ENCODE measurements at places on chromosomes 6 and 20. TPM values are rescaled to one million over a fixed set of nuclear protein-coding genes. Genes with fewer than 3 reads are reported as not detected.
A peak's percentile ranks its signal among the peaks of the same experiment; 100 is the strongest.

DNA sequence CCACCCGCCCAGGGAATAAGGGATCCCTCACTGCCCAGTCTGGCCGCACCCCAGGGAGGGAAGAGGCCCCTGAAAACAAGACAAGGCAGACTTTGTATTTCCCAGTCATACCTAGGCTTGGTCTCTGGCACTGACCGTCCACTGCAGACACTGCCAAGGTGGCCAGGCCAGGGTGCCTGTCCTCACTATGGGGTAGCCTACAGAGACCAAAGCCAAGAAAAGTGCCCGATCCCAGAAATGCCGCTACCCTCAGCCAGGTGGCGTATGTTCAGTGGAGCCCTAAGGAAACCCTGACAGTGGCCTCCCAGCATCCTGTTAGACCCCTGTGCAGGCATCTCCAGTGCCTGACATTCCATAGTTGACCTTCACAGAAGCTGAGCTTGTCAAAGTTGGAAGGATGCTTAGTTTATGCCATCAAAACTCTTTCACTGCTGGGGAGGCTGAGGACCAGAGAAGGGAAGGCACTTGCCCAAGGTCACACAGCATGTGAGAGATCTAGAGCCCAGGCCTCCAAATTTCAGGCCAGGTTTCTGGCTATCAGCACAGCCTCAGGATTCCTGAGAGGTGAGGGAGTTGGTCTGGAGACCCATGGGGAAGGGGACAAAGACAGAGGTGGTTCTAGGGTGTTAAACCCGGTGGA is 2.5 kb downstream of the SCRT2 start:
- peaks cover 3% of the 10 kb centered on the region for H3K4me1 ChIP-seq
- H3K36me3 ChIP-seq = no peaks in the 10 kb centered on the region
- DNase-seq = no peak
- H3K4me3 ChIP-seq = no peak overlapping the region

DNA sequence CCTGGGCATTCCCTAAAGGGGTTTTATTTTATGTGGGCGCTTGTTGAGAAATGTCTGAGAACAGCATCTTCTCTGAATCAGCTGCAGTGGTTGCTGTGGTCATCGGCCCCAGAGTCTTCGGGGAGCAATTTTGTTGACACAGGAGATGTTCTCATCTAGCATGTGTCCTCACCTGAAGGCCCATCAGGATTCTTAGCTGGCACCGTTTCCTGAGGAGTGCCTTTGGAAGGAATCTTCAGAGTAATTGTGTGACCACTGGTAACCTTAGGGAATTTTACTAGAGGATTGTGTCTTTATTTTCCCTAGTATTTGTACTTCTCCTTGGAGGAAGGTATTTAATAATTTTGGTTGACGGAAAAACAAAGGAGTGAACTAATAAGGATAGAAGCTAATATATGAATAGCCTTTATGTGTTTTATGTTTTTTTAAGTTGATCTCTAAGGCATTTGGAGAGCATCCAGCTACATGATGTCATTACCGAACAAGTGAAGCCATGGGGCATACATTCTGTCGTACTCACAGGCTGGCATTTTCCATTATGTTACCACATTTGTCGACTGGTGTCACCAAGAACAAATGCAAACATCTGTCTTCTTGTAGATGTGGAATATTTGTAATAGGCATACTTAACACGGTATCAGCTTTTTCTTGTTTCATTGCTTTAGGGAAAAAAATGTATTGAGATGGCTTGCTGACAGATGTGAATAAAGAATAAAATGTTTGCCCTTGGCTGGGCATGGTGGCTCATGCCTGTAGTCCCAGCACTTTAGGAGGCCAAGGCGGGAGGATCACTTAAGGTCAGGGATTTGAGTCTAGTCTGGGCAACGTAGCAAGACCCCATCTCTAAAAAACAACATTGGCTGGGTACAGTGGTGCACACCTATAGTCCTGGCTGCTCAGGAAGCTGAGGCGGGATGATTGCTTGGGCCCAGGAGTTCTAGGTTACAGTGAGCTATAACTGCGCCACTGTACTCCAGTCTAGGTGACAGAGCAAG is 41.9 kb downstream of the TULP4 start:
- peak; percentile 48 for DNase-seq
- no peak overlapping the region for H3K4me3 ChIP-seq
- no peaks in the 10 kb centered on the region for H3K4me1 ChIP-seq
- no peaks in the 10 kb centered on the region for H3K27me3 ChIP-seq

DNA sequence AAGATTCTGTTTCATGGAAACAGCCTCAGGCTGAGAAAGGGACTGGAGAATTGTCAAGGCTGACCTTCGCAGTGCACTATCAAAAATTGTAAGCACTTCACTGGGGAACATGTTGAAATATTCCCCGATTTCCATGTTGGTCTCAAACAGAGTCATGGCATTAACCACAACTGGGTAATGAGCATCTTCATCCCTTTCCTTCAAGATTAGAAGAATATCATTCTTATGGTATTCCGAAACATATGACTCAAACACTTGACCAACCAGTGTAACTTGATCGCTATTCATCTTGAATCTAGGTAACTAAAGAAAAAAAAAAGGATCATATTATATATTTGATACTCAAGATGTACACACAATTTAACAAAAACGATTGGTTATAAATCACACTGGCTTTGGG is 3.5 kb downstream of the MCM9 start:
- H3K4me3 ChIP-seq = no peak overlapping the region
- peaks cover 7% of the 10 kb centered on the region for H3K4me1 ChIP-seq
- H3K27me3 ChIP-seq = no peaks in the 10 kb centered on the region
- no peak overlapping the region for H3K27ac ChIP-seq
- H3K36me3 ChIP-seq = no peaks in the 10 kb centered on the region

DNA sequence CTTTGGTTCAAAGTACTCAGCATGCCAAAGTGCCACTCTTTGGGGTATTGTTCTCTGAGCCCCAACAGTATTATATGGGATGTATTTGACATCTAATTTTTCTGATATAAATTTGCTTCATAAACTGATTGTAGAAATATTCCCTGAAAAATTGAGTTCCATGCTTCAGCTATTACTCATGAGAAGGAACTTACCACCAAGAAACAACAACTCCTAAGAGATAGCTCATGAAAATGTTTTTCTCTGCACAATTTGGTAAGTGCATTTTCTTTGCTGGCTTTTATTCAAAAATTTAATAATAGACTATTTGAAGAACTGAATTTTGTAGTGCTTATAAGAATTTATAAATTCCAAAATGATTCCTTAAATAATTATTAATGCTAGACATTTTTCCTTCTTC is 12.8 kb upstream of the TPD52L1 start:
- no peaks in the 10 kb centered on the region for H3K36me3 ChIP-seq
- H3K4me1 ChIP-seq = no peaks in the 10 kb centered on the region
- H3K27ac ChIP-seq = no peak overlapping the region

GRCh38 chr6:3341467-3341866 is 82.7 kb downstream of the PSMG4 start:
- H3K27me3 ChIP-seq = no peaks in the 10 kb centered on the region
- DNase-seq = no peak
- H3K4me3 ChIP-seq = no peak overlapping the region
- H3K27ac ChIP-seq = peak overlapping the region; percentile 85

DNA sequence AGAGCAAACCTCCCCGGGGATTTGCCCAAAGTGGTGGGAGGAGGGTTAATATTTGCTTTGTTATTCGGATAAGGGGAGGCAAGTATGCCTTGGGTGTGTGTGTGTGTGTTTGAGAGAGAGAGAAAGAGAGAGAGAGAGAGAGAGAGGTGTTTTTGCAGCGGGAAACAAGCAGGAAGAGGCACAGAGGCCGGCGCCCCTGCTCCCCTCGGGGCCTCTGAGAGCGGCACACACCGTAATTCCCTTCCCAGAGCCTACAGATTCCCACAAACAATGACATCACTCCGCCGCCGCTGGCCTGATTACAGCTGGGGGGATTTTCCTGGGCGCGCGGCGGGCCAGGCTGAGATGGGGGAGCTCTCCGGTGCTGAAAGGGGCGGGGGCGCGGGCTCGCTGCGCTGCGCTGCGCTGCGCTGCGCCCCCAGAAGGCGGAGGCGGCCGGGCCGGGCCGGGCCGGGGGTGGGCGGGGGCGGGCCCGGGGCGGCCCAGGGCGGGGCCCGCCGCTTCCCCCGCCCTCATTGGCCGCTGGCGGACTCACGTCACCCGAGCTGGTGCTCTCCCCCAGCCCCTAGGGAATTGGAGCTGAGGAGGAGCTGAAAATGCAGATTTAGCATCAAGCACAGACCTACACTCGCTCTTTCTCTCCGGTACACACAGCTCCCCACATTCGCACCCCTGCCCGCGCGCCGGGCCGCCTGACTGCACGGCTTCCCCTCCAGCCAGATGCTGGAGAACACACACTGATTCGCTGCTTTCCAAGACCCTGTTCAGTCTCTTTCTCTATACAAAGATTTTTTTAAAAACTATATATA is at the start of gene PCSK2:
TSS of gene PCSK2 (plus strand) at position 631 of the 809 bp plus-strand sequence. CDS start 266 bp downstream, outside the sequence.
- H3K27ac ChIP-seq = no peak within 1 kb of the TSS
- no peaks in the 10 kb centered on the region for H3K4me1 ChIP-seq
- H3K4me3 ChIP-seq = peak within 1 kb of the TSS; percentile 41
- no peaks in the 10 kb centered on the region for H3K27me3 ChIP-seq
- H3K36me3 ChIP-seq = no peaks in the 10 kb centered on the region
- DNase-seq = no peak

GRCh38 chr20:57709823-57710799 is at the start of gene PMEPA1:
PMEPA1 (minus strand) TSS chr20:57710015; CDS start chr20:57709582, 433 bp downstream.
- peak; percentile 94 for DNase-seq
- H3K36me3 ChIP-seq = no peaks in the 10 kb centered on the region
- H3K27me3 ChIP-seq = no peaks in the 10 kb centered on the region
- H3K4me1 ChIP-seq = peaks cover 8% of the 10 kb centered on the region

- H3K27ac ChIP-seq = no peak overlapping the region
- no peaks in the 10 kb centered on the region for H3K27me3 ChIP-seq
- no peak for DNase-seq
- H3K4me3 ChIP-seq = no peak overlapping the region
- no peaks in the 10 kb centered on the region for H3K36me3 ChIP-seq
- H3K4me1 ChIP-seq = no peaks in the 10 kb centered on the region
Measured at GRCh38 chr6:135073756-135074393, 19.3 kb upstream of the HBS1L start.

- no peak for DNase-seq
- H3K27me3 ChIP-seq = peaks cover 3% of the 10 kb centered on the region
- no peaks in the 10 kb centered on the region for H3K36me3 ChIP-seq
- no peak within 1 kb of the TSS for H3K27ac ChIP-seq
- H3K4me3 ChIP-seq = peak within 1 kb of the TSS; percentile 26
Measured at GRCh38 chr20:24948939-24949679, at the start of gene CST7. CST7 (plus strand) TSS chr20:24949269; CDS start chr20:24949506, 237 bp downstream.

DNA sequence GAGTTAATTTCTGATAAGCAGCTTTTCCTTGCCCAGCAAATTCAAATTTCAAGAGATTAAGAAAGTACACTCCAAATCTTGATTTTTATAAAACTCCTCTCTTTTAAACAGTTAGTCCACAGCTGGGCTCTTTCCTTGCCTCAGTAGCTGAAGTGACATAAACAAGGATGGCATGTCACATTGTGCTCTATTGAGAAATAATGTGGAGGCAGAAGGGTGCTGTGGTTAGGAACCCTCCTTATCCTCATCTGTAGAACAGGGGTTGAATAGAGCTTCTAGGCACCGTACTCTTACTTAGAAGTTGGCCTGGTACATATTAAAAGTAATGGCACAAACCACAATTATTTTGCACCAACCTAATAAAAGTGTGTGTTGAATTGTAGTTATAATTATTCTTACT is 70.3 kb downstream of the RSPO3 start:
- DNase-seq = no peak
- H3K4me3 ChIP-seq = no peak overlapping the region
- H3K36me3 ChIP-seq = no peaks in the 10 kb centered on the region

- no peaks in the 10 kb centered on the region for H3K36me3 ChIP-seq
- H3K27me3 ChIP-seq = no peaks in the 10 kb centered on the region
- DNase-seq = no peak
- no peak overlapping the region for H3K27ac ChIP-seq
- H3K4me3 ChIP-seq = no peak overlapping the region
Measured at GRCh38 chr6:80544976-80545722, 438.7 kb downstream of the BCKDHB start.

The ZNF343 gene
- total RNA-seq = 14.0 TPM

The SLC26A8 gene
- total RNA-seq = 0.48 TPM

The ARMH2 gene
- not detected for total RNA-seq

All from breast epithelium (tissue), 4 donors.